IMR-90 (cell line): ENCODE measurements at places on chromosomes 1 and 21. TPM values are rescaled to one million over a fixed set of nuclear protein-coding genes. Genes with fewer than 3 reads are reported as not detected.
A peak's percentile ranks its signal among the peaks of the same experiment; 100 is the strongest.

DNA sequence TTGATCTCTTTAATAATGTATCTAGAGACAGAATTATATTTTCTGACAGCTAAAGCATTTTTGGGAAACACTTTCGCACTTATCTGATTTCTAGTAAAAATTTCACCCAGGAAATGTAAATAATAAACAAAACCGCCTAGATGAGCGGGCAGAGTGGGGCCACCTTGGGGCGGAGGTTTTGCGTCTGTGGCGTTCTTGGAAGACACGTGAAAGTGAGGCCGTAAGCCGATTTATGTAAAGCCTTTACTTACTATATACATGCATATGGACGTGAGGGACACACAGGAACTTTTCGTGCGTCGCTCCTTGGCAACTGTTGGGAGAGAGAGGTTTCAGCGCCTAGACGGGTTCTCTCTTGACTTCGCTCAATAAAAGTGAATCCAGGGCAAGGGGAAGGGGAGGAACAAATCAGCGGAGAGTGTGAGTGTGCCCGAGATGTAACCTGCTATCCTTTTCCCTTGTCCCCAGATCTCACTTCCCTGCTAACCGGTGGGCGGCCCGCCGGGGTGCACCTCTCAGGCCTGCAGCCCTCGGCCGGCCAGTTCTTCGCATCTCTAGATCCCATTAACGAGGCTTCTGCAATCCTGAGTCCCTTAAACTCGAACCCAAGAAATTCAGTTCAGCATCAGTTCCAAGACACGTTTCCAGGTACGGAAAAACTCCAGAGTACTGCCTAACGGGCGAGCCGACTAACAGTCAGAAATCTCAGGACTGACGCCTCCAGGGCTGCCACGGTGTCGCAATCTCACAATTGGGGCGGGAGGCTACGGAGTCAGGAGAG is 1.7 kb downstream of the HLX start:
- DNase-seq = peak; percentile 87

- DNase-seq = no peak
These were observed 223.2 kb upstream of the NFIA start for GRCh38 chr1:60859111-60859510.

DNA sequence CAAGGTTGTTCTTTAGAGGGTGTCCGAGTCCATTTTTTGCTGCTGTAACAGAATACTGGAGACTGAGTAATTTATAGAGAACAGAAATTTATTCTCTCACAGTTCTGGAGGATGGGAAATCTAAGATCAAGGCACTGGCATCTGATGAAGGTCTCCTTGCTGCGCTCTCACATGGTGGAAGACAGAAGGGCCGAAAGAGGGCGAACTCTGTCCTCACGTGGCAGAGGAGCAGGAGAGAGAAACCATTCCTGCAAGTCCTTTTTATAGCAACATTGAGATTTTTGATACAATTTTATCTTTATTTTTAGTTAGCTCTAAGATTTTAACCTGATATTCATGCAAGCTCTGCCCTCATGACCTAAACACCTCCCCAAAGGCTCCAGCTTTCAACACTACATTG is 48.3 kb downstream of the ATG4C start:
- DNase-seq = no peak

- peak; percentile 56 for DNase-seq
These were observed 7.1 kb upstream of the ITGB2 start for GRCh38 chr21:44927587-44928461.

The OPRD1 gene
- under 0.01 TPM in 2 replicates for total RNA-seq
